HS-5 (cell line): ENCODE measurements at places on chromosomes 16 and 17.

DNA sequence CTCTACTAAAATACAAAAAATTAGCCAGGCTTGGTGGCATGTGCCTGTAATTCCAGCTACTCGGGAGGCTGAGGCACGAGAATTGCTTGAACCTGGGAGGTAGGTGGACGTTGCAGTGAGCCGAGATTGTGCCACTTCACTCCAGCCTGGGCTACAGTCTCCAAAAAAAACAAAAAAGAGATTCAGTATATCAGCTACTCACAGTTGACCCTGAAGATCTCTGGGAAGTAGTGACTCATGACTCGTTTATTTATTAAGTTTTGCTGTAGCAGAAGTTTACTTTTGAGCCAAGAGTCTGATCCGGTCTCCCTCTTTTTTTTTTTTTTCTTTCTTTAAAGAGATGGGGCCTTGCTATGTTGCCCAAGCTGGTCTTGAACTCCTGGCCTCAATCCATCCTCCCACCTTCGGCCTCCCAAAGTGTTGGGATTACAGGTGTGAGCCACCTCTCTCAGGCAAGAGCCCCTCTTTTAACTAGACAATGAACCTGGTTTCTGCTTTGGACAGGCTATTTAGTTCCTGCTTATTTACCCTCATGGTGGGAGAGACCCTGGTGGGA, 4.4 kb downstream of the MVP start:
- DNase-seq = no peak

DNA sequence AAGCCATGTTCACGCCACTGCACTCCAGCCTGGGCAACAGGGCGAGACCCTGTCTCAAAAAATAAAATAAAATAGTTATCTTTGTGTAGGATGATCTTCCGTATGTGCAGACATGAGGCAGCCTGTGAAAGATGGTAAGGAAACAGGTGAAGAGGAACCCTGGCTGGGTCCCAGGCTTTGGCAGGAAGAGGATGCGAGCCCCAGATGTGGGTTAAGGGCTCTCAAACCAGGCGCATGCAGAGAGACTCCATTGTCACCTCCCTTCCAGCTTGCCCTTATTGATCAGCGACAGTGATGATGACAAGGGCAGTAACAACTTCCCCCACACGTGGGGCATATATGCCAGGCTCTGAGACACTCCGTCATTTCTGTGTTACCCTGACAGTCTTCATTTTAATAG, 106.8 kb downstream of the GNAO1 start:
- DNase-seq = no peak

DNA sequence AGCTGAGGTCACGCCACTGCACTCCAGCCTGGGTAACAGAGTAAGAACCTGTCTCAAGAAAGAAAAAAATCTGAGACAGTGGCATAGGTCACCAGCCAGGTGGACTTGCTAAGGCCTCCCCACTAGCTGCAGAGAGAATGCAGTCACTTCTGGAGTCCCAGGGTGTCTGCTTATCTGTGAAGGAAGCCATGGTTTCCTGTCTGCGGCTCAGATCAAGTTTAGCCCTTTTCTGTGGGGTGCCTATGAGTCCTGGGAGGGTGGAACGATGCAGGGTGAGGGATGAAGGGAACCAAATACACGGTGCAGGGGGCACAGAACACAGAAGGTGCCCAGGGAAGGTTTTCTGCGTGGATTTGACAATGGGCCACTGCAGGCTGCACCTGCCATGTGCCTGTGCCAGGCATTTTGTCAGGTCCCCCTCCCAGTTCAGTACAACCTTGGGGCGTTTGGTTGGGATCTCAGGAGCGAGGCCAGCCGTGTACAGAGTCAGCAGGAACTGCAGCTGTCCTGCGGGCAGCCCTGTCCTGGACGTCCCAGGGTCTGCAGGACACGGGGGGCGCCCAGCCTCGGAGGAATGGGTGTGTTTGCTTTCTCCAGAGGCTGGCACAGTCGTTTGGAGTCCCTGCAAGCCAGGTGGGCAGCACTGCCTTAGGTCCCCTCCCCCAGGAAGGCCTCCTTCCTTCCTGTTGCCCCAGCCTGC, 41.8 kb downstream of the RAB11FIP4 start:
- DNase-seq = no peak

- DNase-seq = no peak
Observed at GRCh38 chr17:35577830-35578196, 558 bp downstream of the PEX12 start.

DNA sequence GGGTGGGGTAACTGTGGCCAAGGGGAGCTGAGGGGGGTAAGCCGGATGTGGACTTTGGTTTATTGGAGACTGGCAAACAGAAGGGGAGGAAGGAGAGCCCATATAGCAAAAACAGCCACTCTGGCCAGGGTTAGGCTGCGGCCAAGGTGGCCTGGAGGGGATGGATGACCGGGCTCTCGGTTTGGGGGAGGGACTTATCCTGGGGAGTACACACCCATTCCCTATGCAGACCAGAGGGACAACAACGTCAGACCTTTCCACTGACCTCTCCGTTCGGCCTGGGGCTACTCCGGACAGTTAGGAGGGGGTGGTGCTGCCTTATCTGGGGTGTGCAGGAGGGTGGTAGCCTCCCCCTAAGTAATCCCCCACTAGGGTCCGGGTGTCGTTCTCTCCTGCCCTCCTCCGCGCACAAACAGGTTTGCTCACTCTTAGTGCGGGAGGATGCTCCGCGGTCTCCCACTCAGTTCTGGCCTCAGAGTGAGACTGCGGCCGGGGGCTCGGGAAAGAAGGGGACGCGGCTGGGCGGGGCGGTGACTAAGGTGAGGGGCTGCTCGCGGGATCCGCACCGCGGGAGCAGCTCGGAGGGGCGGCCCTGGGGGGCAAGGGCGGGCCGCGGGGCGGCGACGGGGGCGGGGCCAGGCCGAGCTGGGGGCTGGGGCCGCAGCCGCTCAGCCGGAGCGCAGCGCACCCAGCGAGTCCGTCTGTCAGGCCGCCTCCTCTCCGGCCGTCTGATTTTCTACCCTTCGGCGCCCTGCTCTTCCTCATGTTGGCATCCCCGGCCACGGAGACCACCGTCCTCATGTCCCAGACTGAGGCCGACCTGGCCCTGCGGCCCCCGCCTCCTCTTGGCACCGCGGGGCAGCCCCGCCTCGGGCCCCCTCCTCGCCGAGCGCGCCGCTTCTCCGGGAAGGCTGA, at the start of gene WNK4:
Gene WNK4 (plus strand): TSS at position 675 of the 915 bp plus-strand sequence. CDS start 89 bp downstream, at position 764.
- no peak for DNase-seq

DNA sequence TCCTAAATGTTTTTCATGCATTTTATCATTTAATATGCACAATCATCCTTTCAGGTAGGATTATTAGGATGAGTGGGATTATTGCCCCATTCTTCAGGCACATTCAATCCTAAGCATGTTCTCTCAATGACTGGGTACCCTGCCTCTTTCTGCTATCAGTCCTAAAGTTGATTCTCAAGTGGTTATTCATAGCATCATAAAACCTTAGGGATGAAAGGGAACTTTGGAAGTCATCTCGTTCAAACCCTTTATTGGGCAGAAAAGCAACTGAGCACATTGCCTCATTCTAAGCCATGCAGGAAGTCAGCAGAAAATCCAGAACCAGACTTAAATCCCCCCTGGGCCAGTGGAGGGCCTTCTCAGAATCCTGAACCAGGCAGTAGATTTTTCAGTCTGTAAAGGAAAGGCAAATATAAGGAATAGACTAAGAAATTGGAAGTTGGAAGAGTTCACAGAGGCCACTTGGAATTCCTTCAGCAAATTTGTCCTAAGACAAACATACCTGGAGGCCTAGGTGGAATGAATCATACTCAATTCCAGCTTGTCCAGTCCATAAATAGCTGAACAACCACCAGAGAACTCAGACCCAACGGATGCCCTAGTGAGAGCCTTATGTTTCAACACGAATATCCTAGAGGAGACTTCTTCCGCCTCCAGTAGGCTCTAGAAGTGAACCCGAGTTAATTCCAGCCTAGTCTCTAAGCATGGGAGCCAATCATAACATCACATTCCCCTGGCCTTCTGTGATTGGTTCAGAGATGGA, 62.7 kb downstream of the IRX6 start:
- DNase-seq = no peak

- no peak for DNase-seq
Observed at GRCh38 chr16:80356365-80356764, 184.4 kb upstream of the DYNLRB2 start.
